ENCODE measurements at places on chromosomes 16 and 17. TPM values are rescaled to one million over a fixed set of nuclear protein-coding genes. Genes with fewer than 3 reads are reported as not detected.

DNA sequence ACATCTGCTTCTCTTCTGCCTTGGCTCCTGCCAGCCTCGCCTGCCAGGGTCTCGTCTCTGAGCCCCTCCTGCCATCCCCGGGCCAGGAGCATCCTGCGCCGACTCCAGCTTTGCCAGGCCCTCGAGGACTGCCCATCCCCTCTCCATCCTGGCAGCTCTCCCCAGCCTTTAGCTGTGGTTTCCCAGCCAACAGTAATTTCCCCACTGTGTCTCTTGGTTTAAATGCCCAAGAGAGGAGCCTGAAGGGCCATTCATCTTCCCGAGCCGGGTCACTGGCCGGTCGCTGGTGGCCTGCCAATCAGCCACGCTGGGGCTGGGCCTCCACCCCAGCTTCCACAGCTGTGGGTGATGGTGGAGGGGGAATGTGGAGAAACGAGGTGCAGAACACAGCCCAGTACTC is 47.8 kb downstream of the MRC2 start:
- peaks cover 9% of the 10 kb centered on the region for H3K4me1 ChIP-seq
- no peak for DNase-seq
- H3K27ac ChIP-seq: no peak overlapping the region
- no peak overlapping the region for H3K4me3 ChIP-seq
- no peaks in the 10 kb centered on the region for H3K27me3 ChIP-seq

GRCh38 chr17:78406396-78406795 is 27.9 kb downstream of the PGS1 start:
- H3K4me1 ChIP-seq: peaks cover 36% of the 10 kb centered on the region
- H3K27me3 ChIP-seq: no peaks in the 10 kb centered on the region
- H3K36me3 ChIP-seq: peaks cover 5% of the 10 kb centered on the region
- H3K4me3 ChIP-seq: no peak overlapping the region
- no peak for DNase-seq
- no peak overlapping the region for H3K27ac ChIP-seq

The ATAD5 gene
- 0.42 TPM for total RNA-seq

DNA sequence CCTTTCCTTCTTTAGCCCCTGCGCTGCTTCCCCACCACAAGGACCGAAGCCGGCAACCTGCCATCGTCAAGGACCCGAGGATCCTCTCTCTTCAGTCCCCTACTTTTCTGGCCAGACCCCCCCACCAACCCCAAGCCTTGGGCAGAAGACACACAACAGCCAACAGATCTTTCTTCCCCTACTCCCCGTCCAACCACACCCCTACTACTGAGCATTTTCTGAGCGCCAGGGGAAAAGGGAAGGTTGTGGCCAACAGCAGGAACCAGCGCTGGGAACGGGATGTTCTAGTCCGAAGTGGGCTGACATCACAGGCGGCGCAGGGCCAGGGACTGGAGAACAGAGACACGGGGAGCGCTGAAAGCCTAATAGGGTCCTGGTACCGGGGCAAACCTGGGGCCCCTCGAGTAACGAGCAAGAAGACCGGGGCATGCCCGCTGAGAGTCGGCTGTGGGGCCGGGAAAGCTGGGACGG is 528 bp downstream of the PER1 start:
- H3K4me1 ChIP-seq: peaks cover 44% of the 10 kb centered on the region
- peak; percentile 93 for DNase-seq
- peak overlapping the region; percentile 97 for H3K27ac ChIP-seq
- peaks cover 31% of the 10 kb centered on the region for H3K36me3 ChIP-seq

The SCN4A gene
- total RNA-seq: 0.44 TPM

The RAB34 gene
- 17.7 TPM for total RNA-seq

DNA sequence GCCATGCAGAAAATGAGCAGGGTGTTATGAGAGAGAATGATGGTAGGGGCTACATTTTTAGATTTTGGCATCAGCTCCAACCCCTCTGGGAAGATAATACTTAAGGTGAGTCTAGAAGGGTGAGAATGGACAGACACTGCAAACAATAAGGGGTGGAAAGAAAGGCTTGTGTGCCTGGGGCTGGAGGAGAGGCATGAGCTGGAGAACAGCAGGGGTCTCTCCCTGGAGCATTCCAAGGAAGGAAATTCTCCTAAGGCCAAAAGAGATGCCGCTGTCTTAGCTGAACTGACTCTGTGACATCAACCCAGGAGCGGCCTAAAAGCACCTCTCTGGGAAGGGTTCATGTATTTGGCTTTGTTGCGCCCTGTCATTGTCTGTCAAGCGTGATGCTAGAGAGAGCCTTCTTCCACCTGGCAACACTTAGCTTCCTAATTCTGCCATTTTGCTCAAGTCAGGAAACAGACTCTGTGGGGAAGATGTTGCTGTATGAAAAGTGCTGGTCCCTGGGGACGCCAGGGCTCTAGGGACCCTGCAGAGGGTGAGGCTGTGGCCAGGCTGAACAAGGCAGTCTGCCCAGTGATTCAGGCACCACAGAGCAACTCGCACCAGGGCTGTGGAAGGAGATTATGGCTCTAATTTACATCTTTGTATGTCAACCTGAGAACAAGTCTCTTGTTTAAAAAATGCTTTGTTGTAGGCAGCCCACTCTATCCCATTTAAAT is 225.7 kb downstream of the CBLN1 start:
- no peak overlapping the region for H3K4me3 ChIP-seq
- H3K36me3 ChIP-seq: no peaks in the 10 kb centered on the region

DNA sequence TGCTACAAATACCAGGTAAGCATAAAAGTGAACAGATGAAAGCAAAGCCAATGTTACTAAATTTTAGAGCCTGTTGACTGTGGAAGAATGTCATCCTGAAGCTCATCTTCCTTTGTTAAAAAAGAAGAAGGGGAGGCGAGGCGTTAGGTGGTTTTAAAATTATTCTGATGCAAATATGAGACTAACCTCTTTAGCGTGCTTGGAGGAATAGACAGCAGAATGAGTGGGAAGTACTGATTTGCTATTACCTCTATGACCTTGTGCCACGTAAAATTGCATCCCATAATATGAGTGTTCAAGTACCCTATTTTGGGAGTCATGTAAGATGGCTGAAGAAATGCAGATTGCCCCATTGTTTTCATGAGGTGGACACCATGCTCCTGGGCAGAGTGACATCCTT is 95.7 kb downstream of the ELAC2 start:
- H3K4me1 ChIP-seq: peaks cover 2% of the 10 kb centered on the region
- H3K27ac ChIP-seq: no peak overlapping the region
- peaks cover 6% of the 10 kb centered on the region for H3K36me3 ChIP-seq
- no peak for DNase-seq

The TBC1D26 gene
- total RNA-seq: not detected

The ABCA8 gene
- total RNA-seq: 29.6 TPM

DNA sequence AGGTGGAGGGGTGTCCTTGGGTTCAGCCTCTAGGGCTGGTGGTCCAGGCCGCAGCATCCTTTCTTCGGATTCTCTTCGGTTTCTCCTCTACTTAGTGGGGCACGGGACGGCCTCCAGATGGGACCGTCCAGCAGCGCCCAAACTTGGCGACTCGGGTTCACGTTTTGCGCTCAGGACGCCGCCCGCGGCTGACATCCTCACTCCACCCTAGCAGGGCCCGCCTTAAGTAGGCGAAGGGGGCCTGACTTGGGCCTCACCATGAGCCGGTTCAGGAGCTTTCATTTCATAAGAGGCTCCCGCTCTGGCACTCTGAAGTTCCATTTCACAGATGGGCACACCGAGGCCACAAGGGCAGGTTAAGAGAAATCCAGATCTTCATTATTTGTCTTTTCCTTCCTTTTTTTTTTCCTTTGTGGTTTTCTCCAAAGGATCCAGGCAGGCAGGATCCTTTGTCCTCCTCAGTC is 141.2 kb downstream of the SEC14L1 start:
- DNase-seq: no peak
- H3K27ac ChIP-seq: no peak overlapping the region
- peaks cover 25% of the 10 kb centered on the region for H3K27me3 ChIP-seq
- no peaks in the 10 kb centered on the region for H3K36me3 ChIP-seq
- H3K4me1 ChIP-seq: peaks cover 33% of the 10 kb centered on the region
- peak overlapping the region; percentile 49 for H3K4me3 ChIP-seq

DNA sequence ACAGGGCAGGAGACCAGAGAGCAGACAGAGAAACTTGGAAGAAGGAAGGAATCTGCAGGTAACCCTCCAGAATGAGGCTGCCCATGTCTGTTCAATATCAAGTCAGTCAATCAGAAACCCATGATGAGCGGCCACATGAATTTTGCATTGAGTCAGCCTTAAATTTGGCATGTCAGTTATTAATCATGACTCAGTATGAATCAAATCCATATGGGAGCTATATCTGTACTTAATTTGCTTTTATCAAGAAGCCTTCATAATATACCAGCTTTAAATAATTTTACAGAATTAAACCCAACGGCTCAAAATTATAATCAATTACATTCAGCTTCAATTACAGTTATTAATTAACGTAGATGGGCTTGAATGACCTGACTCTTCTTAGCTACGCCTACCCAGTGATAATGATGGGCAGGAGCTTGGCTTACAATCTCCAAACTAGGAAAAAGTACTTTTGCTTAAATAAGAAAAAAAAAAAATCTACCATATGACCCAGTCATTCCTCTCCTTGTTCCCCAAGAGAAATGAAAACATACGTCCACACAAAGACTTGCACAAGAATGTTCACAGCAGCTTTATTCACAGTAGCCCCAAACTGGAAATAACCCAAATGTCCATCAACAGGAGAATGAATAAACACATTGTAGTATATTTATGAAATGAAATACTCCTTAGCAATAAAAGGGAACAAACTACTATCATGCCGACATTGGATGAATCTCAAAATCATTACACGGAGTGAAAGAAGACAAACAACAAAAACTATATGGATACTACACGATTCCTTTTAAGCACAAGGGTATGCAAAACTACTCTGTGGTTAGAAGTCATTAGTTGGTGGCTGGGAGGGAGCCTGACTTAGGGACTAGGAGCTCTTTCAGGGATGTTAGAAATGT is 48.6 kb downstream of the SLC39A11 start:
- no peaks in the 10 kb centered on the region for H3K27me3 ChIP-seq
- peaks cover 21% of the 10 kb centered on the region for H3K4me1 ChIP-seq
- H3K27ac ChIP-seq: peak overlapping the region; percentile 3
- no peaks in the 10 kb centered on the region for H3K36me3 ChIP-seq
- no peak overlapping the region for H3K4me3 ChIP-seq
- no peak for DNase-seq

DNA sequence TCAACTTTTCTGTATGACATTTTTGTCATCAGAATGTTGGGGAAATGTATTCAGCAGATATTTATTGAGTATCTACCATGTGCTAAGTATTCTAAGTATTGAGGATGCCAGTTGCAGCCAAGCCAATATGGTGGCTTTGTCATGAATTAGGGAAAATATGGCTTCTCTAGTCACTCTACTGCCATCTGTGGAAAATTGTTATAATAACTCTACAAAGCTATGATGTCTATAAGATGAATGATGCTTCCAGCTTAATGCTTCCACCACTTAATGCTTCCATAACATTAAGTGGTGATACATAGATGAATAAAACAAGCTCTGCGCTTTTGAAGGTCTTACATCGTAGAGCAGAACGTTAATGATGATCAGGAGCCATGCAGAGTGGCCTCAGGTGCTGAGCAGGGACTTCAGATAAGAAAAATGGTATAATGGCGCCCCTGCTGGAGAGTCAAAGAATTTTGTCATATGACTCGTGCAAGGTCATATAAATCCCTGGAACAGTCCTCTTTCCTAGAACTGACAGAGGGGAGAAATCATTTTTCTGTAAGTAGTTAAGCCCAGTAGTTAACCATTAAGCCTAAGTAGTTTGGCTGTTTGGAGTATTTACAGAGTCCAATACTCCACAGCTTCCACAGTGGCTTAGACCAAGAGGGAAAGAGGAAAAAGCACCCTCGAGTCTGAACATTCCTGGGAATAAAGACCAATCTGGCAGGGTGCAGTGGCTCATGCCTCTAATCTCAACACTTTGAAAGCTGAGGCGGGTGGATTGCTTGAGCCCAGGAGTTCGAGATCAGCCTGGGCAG is 2.7 kb upstream of the TMIGD1 start:
- no peaks in the 10 kb centered on the region for H3K27me3 ChIP-seq
- H3K4me1 ChIP-seq: peaks cover 17% of the 10 kb centered on the region
- H3K27ac ChIP-seq: no peak overlapping the region
- no peaks in the 10 kb centered on the region for H3K36me3 ChIP-seq
- H3K4me3 ChIP-seq: no peak overlapping the region

DNA sequence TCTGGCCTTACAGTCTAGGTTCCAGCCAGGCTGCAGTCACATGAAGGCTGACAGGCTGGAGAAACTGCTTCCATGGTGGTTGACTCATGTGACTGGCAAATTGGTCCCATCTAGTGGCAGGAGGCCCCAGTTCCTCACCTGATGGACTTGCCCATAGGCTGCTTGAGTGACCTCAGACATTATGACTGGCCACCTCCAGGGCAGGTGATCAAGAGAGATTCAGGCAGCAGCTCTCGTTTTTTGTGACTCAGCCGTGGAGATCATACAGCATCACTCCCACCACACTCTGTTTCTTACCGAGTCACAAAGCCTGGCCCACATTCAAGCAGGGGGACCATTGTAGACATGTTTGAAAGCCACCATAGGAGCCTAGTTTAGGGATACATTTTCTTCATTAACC is 34.5 kb downstream of the SIAH1 start:
- peaks cover 80% of the 10 kb centered on the region for H3K36me3 ChIP-seq
- no peaks in the 10 kb centered on the region for H3K27me3 ChIP-seq
- no peak overlapping the region for H3K4me3 ChIP-seq
- DNase-seq: no peak
- H3K27ac ChIP-seq: no peak overlapping the region
- H3K4me1 ChIP-seq: peaks cover 11% of the 10 kb centered on the region

GRCh38 chr16:1197237-1197866 is 27.7 kb downstream of the TPSG1 start:
- no peaks in the 10 kb centered on the region for H3K36me3 ChIP-seq
- peaks cover 4% of the 10 kb centered on the region for H3K4me1 ChIP-seq
- no peak for DNase-seq

The MPO gene
- total RNA-seq: 0.15 TPM

DNA sequence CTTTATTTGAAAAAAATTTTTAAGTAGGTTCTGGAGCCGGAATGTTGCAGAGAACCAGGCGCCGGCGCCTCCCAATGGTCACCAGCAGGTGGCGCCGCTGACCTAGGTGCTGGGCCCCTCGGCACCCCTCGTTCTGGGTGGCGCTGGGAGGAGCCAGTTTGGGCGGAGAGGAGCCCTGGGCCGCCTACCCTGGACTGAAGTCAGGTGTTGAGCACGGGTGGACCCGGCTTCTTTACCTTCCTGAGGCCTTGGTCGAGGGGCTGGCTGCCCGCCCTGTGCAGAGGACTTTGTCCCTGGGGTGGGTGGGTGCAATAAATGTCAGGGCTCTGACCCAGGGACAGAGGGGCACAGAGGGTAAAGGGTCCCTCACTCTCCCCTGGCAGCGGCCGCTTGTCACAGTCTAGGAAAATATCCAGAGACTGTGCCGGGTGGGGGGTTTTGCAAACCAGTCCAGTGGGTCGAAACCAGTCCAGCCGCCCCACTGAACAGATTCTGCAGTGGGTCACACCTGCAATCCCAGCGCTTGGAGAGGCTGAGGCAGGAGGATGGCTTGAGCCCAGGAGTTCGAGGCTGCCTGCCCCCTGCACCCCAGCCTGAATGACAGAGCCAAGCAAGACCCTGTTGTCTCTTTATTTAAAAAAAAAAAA is 30.1 kb upstream of the TNFRSF13B start:
- no peak overlapping the region for H3K27ac ChIP-seq
- no peak overlapping the region for H3K4me3 ChIP-seq
- H3K27me3 ChIP-seq: no peaks in the 10 kb centered on the region
- DNase-seq: peak; percentile 83
- no peaks in the 10 kb centered on the region for H3K36me3 ChIP-seq

The TBX6 gene
- total RNA-seq: 1.4 TPM

The SLC5A11 gene
- not detected for total RNA-seq

GRCh38 chr17:68511254-68511670 is 968 bp upstream of the PRKAR1A start:
- DNase-seq: no peak
- H3K4me1 ChIP-seq: peaks cover 46% of the 10 kb centered on the region
- no peaks in the 10 kb centered on the region for H3K27me3 ChIP-seq
- H3K27ac ChIP-seq: peak overlapping the region; percentile 94
- H3K36me3 ChIP-seq: peaks cover 11% of the 10 kb centered on the region
